ENCODE measurements at places on chromosomes 11 and 22.

GRCh38 chr11:121282886-121283502 is 9.6 kb upstream of the SC5D start:
- no peak for DNase-seq

DNA sequence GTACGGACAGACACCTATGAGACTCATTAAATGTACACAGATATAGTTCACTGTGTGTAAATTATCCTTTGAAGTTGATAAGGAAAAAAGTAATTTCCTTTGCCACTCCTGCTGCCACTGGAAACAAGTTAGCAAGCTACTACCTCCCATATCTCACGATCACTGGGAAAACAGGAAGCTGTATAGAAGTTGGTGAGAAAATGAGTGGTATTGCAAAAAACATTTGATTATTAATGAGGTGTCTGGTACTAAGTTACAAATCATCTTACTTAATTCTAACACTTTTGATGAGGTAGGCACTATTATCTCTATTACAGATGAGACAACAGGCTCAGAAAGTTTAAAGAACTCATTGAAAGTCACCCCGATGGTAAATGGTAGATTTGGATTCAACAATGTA is 68.5 kb downstream of the GAB2 start:
- no peak for DNase-seq

DNA sequence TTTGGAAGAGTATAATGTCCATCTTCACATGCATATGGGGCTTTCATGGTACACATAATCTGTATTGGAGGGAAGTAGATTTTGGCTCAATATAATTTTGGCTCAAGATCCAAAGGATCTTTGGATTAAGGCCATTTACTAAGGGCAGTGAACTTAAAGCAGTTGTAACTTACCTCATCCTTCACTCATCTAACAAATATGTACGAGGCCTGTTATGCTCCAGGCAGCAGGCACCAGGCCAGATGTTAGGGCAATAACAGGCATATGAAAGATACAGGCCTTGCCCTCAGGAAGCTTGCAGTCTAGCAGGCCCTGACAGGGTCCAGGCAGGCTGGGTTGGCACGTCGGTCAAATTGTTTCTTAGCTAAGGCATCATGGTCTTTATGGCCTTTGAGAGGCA is 44.6 kb downstream of the LIF start:
- DNase-seq = peak; percentile 87

DNA sequence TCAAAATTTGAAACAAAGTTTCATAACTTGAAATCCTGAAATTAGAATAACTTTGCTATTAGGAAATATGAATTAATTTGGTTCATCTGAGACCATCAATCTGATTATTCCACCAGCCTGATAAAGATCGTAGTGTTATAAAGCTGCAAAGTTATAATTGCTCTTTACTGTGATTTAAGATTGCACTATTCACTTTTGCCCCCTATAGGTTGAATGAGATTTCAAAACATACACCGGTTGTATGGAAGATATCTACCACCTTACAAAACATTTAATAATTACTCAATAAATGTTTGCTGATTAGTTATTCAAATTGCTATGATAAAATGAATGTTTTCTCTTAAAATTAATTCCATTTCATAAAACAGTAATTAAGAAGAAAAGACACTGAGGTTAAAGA is 26.1 kb downstream of the APIP start:
- DNase-seq = no peak

DNA sequence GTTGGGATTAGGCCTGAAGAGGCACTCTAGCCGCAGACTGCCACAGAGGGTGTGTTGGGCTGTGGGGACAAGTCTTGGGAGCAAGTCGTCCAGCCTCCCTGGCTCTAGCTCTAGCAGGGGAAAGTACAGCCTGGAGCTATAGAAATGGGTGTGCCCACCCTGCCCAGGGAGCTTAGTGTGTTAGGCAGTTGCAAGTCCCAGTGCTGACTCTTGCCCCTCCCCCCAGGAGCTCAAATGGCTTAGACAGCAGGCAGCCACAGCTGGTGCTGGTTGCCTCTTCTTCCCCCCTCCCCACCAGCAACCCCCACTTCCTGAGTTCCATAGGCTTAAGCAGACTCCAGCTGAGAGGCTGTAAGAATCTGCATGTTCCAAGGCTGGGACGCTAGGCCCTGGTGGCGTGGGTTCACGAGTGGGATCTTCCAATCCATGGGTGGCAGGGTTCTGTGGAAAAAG is 61.2 kb downstream of the GUCY1A2 start:
- DNase-seq = no peak

DNA sequence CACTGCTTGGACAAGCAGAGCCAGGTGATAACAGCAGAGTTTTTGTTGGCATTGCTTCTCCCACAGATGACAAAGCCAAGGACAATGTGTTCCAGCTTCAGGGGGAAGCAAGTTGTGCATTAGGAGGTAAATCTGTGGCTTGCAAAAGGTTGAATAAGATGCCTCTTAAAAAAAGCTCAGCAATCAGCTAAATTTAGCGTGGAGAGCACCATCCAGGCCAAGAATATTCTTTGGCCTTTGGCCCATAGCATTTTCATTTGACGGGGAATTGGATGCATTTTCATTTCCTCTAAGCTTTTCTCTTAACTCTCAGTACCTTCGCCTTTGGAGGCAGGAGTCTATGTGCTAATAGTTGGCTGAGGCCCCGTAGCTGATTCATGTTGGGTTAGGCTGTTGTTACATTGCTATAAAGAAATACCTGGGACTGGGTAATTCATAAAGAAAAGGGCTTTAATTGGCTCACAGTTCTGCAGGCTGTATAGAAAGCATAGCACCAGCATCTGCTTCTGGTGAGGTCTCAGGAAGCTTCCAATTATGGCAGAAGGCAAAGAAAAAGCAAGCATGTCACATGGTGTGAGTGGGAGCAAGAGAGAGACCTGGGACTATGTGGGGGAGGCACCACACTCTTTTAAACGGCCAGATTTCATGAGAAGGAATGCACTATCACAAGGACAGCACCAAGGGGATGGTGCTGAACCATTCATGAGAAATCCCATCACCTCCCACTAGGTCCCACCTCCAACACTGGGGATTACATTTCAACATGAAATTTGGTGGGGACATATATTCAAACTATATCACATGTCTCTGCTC is 350.1 kb upstream of the C11orf87 start:
- DNase-seq = no peak

DNA sequence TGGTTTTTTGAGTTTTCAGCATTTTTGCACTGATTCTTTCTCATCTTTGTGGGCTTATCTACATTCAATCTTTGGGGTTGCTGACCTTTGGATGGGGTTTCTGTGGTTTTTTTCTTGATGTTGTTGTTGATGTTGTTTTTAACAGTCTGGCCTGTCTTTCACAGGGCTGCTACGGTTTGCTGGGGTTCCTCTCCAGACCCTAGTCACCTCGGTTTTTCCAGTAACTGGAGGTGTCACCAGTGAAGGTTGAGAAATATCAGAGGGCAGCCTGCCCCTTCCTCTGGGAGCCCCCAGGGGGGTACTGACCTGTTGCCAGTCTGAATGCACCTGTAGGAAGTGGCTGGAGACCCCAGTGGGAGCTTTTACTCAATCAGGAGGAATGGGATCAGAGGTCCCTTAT is 365.4 kb downstream of the JRKL start:
- no peak for DNase-seq

DNA sequence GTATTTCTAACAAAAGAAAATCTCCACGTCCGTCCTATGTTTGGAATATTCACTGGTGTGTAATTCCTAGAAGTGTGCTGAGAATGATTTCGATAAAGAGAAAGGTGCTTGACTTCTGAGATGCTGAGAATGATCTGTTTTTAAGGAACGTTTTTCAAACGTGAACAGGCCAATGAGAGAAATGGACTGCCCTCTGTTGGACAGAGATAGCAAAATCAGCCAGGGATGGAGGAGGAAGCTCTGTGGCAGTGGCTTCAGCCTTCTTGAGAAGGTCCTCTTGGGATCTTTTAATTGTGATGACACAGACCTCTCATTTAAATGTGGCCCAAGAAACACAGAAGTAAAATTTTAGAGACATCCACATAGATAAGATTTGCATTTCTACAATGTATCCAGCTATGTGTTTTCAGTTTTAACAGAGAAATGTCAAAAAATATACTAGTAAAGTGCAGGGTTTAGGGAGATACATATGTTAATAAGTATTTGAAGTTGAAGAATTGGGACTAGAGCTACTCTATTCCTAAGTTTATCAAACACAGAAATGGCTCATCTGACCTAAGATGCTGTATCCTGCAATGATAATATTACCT is 84.0 kb upstream of the RCN1 start:
- DNase-seq = peak; percentile 59

GRCh38 chr22:32574411-32574810 is 99.8 kb downstream of the FBXO7 start:
- DNase-seq = no peak

DNA sequence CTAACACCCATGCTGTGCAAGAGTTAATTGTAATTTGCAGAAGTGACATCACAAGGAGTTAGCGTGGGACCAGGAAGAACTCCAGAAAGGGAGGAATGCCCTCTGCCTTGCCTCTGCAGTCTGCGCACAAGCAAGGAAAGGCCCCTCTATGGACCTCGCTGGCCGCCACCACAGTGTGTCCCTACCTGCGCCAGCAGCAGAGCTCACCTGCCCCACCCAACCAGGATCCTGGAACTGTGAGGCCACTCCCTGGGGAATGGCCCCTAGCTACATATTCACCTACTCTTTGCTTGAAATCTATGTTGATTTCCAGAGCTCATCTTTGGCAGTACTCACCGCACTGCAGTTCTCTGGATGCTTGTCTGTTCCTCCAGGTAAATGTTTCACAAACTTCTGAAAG is 72.0 kb upstream of the MTNR1B start:
- DNase-seq = no peak

DNA sequence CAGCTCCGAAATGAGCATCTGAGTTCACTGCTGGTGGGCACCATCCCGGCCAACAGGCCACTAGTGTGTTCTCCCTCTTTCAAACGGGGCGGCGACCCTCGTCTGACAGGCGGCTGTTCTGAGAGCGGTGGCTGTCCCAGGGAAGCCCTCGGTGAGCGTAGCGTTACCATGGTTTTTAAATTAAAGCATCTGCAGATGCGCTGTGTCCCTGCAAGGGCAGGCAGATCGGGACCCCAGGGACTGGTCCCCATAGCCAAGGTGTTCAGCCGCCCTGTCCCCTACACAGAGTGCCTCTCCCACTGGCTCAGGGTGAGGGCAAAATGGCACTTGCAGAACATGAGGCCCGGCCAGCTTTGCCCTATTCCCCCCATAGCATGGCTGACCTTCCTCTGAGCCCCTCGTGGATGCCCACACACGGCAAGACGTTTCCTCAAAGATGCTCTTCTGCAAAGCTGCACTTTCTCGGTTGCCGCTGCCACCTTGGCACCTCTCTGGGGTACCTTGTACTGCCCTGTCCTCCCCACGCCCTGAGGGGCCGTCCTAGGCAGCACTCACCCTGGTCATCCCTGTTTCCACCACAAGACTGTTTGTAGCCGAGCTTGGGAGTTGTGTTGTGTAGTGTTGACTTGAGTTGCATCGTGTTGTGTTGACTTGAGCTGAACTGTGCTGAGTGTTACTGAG is 51.9 kb upstream of the KCNQ1OT1 start:
- no peak for DNase-seq

DNA sequence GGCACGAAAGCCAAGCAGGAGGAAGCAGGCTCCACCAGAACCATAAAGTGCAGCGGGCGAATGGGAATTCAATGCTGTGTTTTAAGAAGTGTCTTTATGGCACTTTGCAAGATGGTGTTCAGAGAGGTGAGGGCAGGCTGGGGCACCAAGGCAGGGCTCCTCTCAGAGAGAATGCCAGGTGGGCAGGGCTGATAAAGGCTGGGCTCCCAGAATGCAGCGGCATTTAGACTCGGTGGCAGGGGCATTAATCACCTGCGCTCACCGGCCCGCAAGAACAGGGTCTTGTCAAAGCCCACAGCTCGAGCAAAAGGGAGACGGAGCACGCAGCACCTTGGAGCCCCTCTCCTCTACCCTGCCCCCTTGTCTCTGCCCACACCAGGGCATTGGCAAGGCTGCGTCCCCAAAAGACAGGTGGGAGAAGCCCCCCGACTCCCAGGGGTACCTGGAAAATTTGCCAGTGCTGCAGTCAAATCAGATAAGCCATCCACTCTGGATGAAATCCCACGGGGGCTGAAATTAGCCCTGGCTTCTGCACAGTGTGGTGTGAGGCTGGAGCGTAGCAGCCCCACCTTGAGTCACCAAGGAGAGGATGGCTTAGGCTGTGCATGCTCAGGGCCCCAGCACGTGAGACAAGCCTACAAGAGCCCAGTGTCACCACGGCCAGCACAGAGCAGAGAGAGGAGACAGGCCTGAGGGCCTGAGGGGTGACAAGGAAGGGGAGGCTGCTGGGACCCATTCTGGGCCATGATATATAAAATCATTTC is 8.1 kb downstream of the MACROD1 start:
- DNase-seq = no peak

- DNase-seq = no peak
Measured at GRCh38 chr11:66593650-66594049, 665 bp downstream of the CCS start.

DNA sequence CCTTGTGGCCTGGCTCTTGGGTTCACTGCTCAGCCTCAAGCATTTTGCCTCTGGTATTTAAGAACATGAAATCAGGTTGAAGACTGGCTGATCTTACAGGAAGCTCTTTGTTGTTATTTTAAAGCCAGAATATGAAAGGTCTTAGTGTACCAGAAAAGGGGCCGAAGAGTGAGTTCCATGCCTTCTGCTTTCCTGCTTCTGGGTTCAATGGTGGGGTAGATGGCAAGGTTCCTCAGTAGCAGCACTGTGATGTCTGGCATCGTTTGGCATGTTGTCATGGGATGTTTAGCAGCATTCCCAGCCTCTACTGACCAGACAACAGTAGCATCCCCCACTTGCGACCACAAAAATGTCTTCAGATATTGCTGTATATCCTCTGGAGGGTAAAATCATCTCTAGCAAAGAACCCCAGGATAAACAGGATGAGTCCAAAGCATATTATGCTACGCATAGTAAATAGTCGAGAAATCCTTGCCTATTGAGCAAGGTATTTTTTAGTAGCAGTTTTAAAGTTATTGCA is 2.4 kb downstream of the VPS26B start:
- DNase-seq = no peak

DNA sequence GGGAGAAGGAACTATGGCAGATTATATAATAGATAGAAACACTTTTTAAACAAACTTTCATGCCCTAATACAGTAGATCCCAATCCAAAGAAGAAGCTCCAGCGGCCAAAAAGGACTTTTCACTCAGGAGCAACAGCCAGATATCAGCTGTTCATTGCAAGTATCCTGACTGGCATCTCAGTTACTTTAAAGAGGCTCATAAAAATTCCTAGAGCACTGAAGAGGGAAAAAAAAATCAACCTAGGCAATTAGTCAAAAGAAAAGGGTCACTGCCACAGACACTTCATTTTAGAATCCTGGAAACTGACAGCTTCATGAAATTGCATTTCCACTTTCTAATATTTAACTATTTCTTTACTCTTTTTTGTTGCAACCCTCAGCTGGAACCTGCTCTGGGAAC is 170.6 kb upstream of the SOX6 start:
- DNase-seq = no peak

GRCh38 chr11:32829157-32829679 is 509 bp upstream of the PRRG4 start:
- peak; percentile 57 for DNase-seq

- no peak for DNase-seq
Measured at GRCh38 chr11:2672553-2673249, 27.1 kb downstream of the KCNQ1OT1 start.
